M059J (cell line): ENCODE measurements at places on chromosomes 6 and 20.
A peak's percentile ranks its signal among the peaks of the same experiment; 100 is the strongest.

DNA sequence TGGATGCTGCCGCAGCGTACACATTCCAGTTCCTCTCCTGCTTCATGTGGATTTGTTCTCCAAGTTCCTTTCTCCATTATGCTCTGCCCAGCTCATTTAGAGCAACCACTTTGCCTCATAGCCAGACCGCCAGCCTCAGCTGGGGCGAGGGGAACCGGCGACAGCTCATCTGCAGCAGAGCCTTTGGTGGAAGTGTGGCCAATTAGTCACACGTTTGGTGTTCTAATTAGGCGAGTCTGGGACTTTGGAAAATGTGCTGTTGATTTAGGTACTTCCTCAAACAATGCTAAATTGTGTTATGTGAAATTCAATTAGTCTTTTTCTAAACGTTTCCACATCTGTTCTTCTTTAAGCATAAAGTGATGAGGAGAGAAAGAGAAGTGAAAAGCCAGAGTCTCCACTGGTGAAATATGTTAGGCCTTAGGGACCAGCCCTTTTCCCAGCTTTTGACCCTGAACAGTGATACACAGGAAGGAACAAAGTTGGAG lies 217.9 kb downstream of the TBX18 start:
- peak; percentile 22 for DNase-seq

DNA sequence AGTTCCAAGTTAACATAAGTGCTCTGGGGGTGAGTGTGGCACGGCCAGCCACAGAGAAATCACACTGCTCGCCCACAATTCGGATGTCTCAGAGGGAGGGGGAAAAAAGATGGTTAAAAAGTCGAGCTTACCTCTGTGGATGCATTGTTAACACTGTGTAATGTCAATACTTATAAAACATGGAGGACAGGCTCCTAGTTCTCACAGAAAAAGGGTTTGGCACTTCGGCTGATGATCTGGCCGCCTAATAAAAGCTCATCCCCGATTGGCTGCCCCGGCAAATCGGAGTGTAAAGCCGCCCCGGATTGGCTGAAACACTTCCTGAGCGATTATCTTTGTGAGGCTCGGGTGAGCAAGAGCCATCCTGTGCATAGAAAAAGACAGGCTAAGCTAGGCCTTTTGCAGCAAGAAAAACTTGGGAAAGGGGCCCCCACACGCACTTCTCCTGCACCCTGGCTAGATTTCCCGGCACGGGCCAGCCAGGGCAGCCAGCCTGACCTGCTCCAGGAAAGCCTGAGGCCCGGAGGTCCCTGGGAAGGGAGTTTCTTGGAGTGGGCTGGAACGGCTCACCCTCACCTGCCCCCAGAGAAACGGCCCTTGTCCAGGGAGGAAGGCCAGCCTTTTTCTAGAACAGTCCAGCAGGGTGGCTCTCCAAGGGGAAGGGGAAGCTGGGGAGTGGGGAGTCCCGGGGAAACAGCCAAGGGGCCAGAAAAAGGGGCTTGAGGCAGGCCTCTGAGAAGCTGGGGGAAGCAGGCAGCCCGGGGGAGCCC lies at the start of gene ZMYND8:
Gene ZMYND8 (minus strand): TSS at position 174 of the 770 bp plus-strand sequence. CDS start 29 bp downstream, at position 145.
- peak; percentile 98 for DNase-seq

DNA sequence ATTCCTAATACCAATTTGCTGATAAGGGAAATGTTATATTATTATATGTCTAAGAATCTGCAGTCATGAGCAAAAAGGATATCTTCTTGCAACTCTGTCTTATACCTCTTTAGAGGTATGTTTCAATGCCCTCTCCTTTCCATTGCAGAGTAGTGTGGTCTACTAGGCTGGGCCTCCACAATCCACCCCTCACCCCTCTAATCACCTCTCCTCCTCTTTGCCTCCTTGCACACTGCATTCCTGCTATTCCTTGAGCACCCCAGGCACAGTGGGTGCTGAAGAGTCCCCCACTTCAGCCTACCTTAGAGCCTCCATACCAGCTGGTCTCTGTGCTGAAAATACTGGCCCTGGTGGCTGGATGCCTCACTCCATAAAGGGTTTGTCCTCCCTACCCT lies 26.9 kb downstream of the ARMC2 start:
- DNase-seq: no peak

DNA sequence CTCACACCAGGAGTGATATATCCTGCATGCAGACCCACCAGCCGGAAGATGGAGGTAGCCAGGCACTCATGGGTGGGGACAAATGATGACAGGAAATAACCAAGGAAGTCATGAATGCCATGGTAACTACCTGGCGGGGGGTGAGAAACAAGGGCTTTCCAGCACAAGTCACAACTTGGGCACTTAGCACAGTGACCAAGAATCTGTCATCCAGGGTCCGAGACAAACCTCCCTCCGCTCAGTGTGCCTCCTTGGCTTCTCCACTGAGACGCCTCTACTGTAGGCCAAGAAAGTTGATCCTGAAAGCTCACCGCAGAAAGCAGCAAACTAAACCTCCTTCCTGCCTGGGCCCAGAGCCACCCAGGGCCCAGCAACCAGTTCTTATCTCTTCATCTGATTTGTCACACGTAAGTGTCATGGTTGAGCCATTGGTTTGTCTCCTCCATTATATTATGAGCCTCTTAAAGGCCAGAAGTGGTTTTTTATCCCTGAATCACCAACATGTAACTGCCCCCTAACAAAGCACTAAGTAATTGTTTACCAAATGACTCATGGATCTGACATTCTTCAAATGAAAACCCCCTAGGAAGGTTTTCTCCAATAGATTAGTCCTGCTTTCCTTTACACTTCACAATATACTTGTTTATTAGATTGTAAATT lies 84.3 kb upstream of the TAB2 start:
- DNase-seq: peak; percentile 100

DNA sequence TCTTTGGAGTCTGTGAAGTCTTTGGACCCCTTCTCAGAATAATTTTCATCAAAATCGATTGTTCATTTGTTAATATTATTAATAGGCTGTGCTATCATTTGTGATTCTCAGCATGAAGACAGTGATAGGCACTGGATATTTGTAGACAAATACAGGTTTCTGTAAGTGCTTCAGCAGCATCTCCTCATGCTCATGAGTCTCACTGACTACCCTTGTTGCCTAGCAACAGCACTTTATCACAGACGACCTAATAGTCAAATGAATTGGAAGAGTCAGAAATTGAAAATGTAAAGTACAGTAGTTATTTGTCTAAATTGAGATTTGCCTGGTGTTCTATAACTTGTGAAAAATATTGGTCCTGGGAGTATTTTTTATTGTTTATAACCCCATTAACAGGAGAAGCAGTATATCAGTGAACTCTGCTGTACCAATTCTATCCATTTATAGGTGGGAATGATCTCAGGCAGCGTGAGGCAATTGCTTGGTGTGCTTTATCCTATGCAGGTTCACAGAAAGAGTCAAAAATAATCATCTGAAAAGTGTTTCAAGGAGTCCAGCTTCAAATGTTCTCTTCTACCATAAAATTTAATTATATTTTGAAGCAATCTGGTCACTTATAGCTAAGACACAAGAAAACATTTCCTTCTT lies 684.6 kb downstream of the RFPL4B start:
- DNase-seq: peak; percentile 22

DNA sequence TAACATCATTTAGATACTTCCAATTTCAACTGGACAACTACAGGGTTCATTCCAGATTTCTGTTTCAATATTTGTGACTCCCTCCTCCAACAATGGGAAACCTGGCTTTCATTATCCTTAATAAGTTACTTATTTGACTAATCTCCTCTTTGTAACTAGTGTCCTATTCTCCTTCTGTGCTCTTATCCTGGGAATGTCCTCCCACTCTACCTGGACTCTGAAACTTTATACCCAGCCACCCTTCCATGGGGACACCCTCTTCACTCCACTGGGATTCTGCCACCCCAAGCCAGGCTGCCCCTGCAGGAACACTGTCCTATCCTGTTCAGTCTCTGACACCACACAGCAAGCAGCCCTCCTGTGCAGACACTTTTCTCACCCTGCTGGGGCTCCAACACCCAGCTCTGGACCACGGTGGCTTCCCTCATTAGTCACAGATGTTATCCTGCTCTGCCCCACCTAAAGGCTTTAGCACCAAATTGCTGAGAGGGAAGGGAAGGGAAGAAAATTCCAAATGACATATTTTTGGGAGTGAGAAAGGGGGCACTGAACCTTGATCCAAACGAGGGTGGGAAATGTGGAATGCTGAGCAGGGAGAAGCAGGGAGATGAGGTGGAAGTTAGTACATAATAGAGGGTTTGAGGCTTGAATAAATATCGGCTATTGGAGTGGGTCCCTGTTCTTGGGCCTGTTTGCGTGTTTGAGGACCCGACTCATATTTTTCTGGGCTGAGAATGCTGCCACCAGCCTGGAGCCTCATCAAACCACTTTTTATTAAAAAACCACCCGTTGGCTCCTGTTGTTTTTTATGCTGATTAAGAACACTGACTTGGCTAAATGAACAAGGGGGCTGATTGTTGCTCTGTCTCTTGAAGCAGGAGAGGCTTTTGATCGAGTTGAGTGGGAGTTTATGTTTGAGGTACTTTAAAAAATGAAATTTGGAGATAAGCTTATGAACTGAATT lies 54.0 kb upstream of the AKIRIN2 start:
- peak; percentile 51 for DNase-seq

DNA sequence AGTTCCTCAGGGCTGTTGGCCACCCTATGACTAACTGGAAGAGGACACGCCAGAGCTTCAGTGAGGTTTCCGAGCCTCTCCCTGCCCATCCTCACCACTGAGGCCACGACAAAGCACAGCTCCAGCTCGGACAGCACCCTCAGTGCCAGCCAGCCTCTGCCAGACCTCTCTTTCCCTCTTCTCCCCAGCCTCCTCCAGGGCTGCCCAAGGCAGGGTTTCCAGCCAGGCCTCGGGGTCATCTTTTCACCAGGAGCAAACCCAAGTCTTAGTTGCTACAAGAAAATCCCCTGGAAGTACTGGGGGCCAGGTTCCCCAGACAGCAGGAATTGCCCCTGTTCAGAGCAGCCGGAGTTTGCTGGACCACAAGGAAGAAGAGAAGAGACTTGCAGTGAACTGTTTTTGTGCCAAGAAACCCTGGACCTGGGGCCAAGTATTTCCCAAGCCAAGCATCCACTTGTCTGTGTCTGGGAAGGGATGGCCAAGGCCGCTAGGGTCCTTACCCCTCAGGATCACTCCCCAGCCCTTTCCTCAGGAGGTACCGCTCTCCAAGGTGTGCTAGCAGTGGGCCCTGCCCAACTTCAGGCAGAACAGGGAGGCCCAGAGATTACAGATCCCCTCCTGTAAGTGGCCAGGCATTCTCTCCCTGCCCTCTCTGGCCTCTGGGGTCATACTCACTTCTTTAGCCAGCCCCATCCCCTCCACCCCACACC lies 41.6 kb downstream of the PLAGL2 start:
- no peak for DNase-seq

GRCh38 chr6:159727717-159728445 lies 575 bp downstream of the WTAP start:
- DNase-seq: peak; percentile 53

- peak; percentile 97 for DNase-seq
Measured at GRCh38 chr20:10673842-10674683, at the start of gene JAG1. TSS of gene JAG1 (minus strand) at chr20:10673999. CDS start at chr20:10673530, 469 bp downstream.

- DNase-seq: no peak
Measured at GRCh38 chr20:48797850-48798747, 29.7 kb downstream of the PREX1 start.

DNA sequence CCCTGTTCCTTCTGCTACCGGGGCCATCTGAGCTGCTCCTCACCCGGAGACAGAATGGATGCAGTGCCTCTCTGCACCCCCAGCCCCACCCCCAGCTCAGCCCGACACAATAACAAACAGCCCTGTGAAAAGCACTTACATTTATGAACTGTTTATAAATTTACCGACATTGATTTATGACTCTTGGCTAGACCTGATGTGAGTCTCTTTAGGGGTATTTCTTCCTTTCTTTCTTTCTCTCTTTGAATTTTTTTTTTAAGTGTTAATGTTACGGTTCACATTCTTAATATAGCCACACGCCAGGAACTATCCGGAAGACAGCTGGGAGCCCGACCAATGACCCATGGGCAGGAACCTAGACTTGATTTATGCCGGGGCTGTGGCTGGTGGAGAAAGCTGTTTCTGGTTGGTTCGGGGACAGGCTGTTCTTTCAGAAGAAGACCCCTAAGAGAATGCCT lies 266.3 kb downstream of the CDC5L start:
- peak; percentile 88 for DNase-seq

GRCh38 chr6:109008054-109008453 lies 86.6 kb downstream of the SESN1 start:
- DNase-seq: no peak

- DNase-seq: no peak
Measured at GRCh38 chr20:38700926-38701325, 23.4 kb upstream of the SLC32A1 start.

GRCh38 chr20:63100926-63101699 lies 94.3 kb upstream of the BHLHE23 start:
- DNase-seq: no peak

DNA sequence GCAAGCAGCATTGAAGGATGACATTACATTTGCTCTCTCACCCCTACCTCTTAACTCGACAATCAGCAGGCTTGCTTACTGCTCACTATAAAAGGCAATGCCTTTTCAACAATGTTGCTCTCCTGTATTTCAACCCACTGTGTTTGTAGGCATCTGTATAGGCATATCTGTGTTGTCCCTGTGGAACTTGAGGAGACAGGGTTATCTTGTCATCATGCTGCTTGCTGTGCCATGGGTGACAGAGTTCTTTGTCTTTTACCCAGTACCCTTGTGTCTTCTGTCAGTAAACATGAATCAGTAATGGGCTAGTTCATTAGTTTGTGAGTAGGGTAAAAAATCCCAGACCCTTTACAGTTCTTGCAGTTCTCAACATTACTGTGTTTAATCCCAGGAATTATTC lies 25.2 kb downstream of the PHF3 start:
- no peak for DNase-seq

DNA sequence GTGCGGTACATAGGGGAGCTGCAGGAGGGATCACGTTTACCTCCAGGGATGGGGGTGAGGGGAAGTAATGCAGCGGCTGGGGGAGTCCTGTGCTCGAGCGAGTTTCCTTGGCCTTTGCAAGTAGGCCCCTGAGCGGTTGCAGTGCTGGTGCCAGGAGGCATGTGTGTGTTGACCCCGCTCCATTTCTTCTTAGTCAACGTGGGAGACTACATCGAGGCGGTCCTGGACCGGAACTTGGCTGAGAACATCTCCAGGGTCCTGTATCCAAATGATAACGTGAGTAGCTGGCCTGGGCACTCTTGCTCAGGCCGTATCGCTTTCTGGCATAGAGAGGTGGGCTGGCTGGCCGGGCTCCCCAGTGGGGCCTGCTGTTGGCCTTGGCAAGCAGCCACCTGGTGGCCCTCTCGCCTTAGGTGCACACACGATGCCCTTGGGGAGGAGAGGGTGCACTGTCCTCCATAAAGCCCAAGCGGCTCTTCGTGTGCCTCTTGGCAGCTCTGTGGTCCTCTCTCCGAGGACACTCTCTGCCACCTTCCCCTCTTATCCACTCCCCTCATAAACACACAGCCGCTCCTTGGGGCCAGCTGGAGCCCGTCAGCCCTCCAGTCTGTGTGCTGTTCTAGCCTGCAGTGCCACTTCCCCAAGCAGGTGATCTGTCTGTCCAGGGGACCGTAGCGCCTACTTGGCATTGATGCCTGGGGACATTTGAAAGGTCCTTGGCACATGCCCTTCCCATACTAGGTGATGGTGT lies 29.3 kb downstream of the PYGB start:
- DNase-seq: no peak

DNA sequence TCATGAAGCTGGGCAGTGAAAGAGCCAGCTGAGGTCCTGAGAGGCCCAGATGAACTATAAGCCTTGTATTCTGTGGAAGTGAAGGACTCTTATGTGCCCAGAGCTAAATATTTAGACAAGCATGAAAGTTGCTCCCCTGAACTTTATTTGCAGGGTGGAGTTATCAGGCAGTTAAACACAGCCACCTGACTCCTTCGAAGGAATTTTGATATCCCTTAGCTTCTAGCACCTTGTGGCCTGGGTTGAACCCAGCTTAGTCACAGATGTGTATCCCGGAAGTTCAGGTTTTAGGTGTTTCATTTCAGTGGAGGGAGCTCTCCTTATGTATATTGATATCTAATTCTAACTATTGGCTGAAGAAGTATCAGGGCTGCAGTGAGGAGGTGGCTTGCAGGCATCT lies 20.4 kb downstream of the NR2E1 start:
- DNase-seq: no peak
